ENCODE measurements at places on chromosomes 16 and 17.
A peak's percentile ranks its signal among the peaks of the same experiment; 100 is the strongest.

- H3K36me3 ChIP-seq, result no peaks in the 10 kb centered on the region
- H3K4me1 ChIP-seq, result no peaks in the 10 kb centered on the region
- H3K27me3 ChIP-seq, result peaks cover 21% of the 10 kb centered on the region
These were observed 10.7 kb upstream of the CACNG1 start for GRCh38 chr17:67033613-67034012.

GRCh38 chr17:68297195-68297594, 5.9 kb downstream of the ARSG start:
- peaks cover 6% of the 10 kb centered on the region for H3K36me3 ChIP-seq
- peak overlapping the region; percentile 93 for H3K27ac ChIP-seq
- H3K4me1 ChIP-seq, result peaks cover 58% of the 10 kb centered on the region
- peak overlapping the region; percentile 22 for H3K4me3 ChIP-seq
- H3K27me3 ChIP-seq, result peaks cover 31% of the 10 kb centered on the region

GRCh38 chr17:56976941-56977608, 856 bp upstream of the SCPEP1 start:
- peak overlapping the region; percentile 61 for H3K4me3 ChIP-seq
- no peak for DNase-seq
- H3K4me1 ChIP-seq, result peaks cover 23% of the 10 kb centered on the region
- no peaks in the 10 kb centered on the region for H3K36me3 ChIP-seq

- H3K4me1 ChIP-seq, result peaks cover 38% of the 10 kb centered on the region
- no peaks in the 10 kb centered on the region for H3K27me3 ChIP-seq
- H3K36me3 ChIP-seq, result peaks cover 50% of the 10 kb centered on the region
- no peak overlapping the region for H3K4me3 ChIP-seq
- DNase-seq, result no peak
These were observed 68.2 kb downstream of the SIAH1 start for GRCh38 chr16:48317026-48317425.

- H3K27me3 ChIP-seq, result peaks cover 25% of the 10 kb centered on the region
- peak overlapping the region; percentile 99 for H3K4me3 ChIP-seq
- peaks cover 16% of the 10 kb centered on the region for H3K36me3 ChIP-seq
- H3K4me1 ChIP-seq, result peaks cover 27% of the 10 kb centered on the region
- DNase-seq, result no peak
These were observed 788 bp downstream of the METTL22 start for GRCh38 chr16:8622315-8622656.

Data from activated naive CD4-positive, alpha-beta T cell treated with anti-CD3 and anti-CD28 coated beads, Interleukin-2, amount 10 ng/mL, durations not matched to agents 7 days and 5 days (primary cell).